Brain (organoid and tissue), 16 donors: ENCODE measurements at places on chromosomes 4 and X.
A peak's percentile ranks its signal among the peaks of the same experiment; 100 is the strongest.

DNA sequence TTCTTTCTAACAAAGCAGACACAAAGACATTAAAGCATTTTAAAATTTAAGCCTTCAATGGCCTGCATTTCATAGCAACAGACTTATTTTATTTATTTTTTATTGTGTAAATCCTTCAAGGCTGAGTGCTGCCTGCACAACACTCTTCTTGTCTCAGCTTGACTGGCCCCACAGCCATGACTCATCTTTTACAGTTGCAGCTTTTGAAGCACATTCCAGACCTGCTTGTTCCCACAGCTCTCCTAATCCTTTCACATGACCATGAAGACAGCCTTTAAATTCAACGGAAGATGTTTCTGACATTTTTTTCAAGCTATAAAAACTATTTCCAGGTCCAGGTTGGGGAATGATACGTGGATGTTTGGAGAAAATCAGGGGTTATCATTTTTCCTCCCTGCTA, 276.9 kb upstream of the TACR3 start:
- DNase-seq: peak; percentile 40

- no peak for DNase-seq
Measured at GRCh38 chr4:112119353-112119783, 25.9 kb upstream of the FAM241A start.

GRCh38 chr4:137181293-137181899, 350.9 kb downstream of the PCDH18 start:
- DNase-seq: no peak

DNA sequence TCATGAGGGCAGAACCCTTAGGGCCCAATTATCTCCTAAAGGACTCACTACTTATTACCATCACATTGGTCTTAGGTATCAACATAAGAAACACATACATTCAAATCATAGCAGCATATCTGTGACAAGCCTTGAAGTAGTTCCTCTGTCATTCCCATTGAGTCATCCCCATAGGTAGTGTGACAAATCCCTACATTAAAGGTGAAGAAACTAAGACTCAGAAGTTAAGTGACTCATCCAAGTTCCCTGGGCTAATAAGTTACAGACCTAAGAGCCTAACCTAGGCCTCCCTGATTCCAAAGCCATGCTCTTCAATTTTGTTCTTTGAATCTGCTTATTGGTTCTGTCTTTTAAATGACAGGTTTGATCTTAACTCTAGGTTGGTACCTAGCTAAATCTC, 58.2 kb downstream of the CD38 start:
- no peak for DNase-seq

DNA sequence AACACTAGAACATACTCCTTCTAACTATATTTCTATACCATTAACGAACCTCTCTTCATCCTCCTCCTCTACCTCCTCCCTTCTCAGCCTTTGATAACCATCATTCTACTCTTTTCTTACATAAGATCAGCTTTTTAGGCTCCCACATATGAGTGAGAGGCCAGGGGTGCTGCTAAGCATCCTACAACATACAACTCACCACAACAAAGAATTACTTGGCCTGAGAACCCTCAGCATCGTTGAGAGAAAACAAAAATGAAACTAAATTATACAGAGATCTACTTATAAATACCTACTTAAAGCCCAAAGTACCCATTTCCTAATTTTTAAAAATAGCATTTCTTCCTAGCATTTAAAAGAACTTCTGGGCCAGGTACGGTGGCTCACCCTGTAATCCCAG, 77.7 kb downstream of the CC2D2A start:
- no peak for DNase-seq
